ENCODE measurements at places on chromosomes 12 and 14. TPM values are rescaled to one million over a fixed set of nuclear protein-coding genes. Genes with fewer than 3 reads are reported as not detected.

HOXC6 gene
- total RNA-seq = 0.32 TPM

SOS2 gene
- total RNA-seq = 42.2 TPM

RNF10 gene
- 296 TPM for total RNA-seq

REP15 gene
- total RNA-seq = 1.2 TPM

CLBA1 gene
- total RNA-seq = 6.3 TPM

EXOC5 gene
- 50.9 TPM for total RNA-seq

CFAP251 gene
- 0.83 TPM for total RNA-seq

PLEKHH1 gene
- 2.7 TPM for total RNA-seq

PTPRQ gene
- total RNA-seq = 2.0 TPM

- no peak overlapping the region for H3K4me3 ChIP-seq
- no peaks in the 10 kb centered on the region for H3K27me3 ChIP-seq
- no peaks in the 10 kb centered on the region for H3K4me1 ChIP-seq
Measured at GRCh38 chr14:85316701-85317410, 213.1 kb upstream of the FLRT2 start.

DNA sequence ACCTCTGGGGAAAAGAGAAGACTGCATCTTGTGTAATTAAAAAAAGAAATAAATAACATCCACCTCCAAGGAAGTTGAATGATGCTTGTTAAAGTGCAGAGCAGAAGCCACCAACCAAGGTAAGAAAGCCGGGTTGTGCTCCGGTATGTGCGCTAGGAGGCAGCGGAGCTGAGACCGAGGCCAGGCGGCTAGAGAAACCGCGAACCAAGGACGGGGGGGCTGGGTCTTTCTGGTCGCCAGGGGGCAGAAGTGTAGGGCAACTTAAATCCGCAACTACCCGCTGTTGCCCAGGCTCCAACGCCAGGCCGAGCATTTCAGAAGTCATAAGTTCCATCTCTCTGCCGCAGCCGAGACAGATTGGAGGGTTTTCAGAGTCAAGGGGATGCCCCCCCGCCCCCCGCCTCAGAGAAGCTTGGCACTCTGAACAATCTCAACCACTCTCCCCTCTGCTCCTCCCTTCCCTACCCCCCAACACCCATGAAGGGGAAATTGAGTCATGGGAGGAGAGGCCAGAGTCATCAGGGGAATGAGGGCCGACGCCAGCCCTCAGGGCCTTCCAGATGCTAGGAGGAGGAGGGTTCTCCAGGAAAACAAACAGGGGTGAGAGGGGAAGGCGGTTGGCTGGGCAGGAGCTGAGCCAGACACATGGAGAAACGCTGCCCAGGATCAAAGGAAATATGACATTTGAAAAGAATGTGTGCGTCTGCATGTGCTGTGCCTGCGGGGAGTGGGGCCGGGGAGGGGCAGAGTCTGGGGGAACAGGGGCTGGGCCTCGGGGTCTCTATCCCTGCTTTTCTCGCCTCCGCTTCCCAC, 2.2 kb upstream of the NFATC4 start:
- H3K4me3 ChIP-seq = peak overlapping the region; percentile 81
- no peaks in the 10 kb centered on the region for H3K27me3 ChIP-seq
- DNase-seq = peak; percentile 96
- H3K36me3 ChIP-seq = no peaks in the 10 kb centered on the region

DNA sequence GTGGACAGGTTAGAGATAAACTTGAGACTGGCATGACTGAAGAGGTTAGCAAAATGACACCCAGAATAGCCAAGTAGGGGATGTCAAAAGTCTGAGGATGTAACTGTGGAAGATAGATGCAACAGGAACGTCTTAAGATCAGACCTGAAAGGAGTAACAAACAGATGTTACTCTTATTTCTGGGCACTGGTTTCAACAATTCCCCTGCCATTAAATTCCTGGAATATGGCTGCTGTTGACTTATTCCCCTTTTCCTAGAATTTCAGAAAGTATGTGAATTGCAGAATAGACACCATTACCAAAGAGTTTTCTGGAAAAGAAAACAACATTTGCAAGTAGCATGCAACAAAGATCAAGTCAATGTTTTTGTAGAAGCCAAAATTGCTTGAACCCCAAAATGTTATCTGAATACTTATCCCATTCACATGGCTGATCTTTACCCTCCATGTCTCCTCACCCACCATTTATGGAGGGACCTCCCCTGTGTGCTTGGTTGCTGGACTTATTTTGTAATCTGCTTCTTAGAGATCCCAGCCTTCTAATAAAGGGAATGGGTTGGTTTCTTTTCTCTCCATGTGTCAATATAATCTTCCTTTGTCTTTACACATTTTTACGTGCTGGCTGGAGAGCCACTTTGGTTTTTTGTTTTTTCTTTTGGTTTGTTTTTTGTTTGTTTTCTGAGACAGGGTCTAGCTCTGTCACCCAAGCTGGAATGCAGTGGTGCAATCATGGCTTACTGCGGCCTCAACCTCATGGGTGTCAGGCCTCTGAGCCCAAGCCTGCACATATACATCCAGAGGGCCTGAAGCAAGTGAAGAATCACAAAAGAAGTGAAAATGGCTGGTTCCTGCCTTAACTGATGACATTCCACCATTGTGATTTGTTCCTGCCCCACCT, 57.0 kb downstream of the BBS10 start:
- H3K36me3 ChIP-seq = no peaks in the 10 kb centered on the region
- H3K4me3 ChIP-seq = no peak overlapping the region
- no peak overlapping the region for H3K27ac ChIP-seq
- DNase-seq = no peak
- no peaks in the 10 kb centered on the region for H3K27me3 ChIP-seq
- no peaks in the 10 kb centered on the region for H3K4me1 ChIP-seq

- peaks cover 34% of the 10 kb centered on the region for H3K27me3 ChIP-seq
- no peak overlapping the region for H3K4me3 ChIP-seq
- H3K4me1 ChIP-seq = no peaks in the 10 kb centered on the region
- no peak for DNase-seq
Measured at GRCh38 chr12:109795023-109795422, 38.2 kb downstream of the TRPV4 start.

GRCh38 chr12:4276524-4277204, 3.1 kb downstream of the CCND2 start:
- peak overlapping the region; percentile 73 for H3K4me3 ChIP-seq
- peak; percentile 95 for DNase-seq
- H3K36me3 ChIP-seq = peaks cover 42% of the 10 kb centered on the region
- no peaks in the 10 kb centered on the region for H3K27me3 ChIP-seq

- peaks cover 66% of the 10 kb centered on the region for H3K4me1 ChIP-seq
- no peak overlapping the region for H3K27ac ChIP-seq
- no peak overlapping the region for H3K4me3 ChIP-seq
Measured at GRCh38 chr14:103108749-103109207, 14.3 kb downstream of the EXOC3L4 start.

- no peaks in the 10 kb centered on the region for H3K36me3 ChIP-seq
- H3K4me3 ChIP-seq = no peak overlapping the region
- peaks cover 5% of the 10 kb centered on the region for H3K4me1 ChIP-seq
- no peak for DNase-seq
- no peak overlapping the region for H3K27ac ChIP-seq
Measured at GRCh38 chr12:68565391-68565903, 45.3 kb upstream of the RAP1B start.

DNA sequence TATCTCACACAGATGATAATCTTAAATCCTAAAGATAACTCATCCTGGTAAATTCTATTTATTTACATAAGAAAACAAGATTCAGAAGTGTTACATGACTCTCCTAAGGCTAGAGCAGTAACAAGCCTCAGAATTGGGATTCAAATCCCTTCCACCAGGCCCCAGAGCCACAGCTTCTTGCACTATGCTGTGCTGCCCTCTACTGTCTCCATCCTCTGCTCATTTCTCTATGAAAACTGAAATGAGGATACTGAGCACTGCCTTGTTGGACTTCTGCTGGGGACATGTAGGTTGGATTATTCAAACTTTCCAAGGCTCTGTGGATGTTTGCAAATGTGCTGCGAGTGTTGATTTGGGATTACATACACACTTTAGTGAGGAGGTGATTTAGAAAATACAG, 23.5 kb upstream of the C12orf50 start:
- peaks cover 62% of the 10 kb centered on the region for H3K36me3 ChIP-seq
- no peak for DNase-seq
- H3K4me1 ChIP-seq = no peaks in the 10 kb centered on the region

DNA sequence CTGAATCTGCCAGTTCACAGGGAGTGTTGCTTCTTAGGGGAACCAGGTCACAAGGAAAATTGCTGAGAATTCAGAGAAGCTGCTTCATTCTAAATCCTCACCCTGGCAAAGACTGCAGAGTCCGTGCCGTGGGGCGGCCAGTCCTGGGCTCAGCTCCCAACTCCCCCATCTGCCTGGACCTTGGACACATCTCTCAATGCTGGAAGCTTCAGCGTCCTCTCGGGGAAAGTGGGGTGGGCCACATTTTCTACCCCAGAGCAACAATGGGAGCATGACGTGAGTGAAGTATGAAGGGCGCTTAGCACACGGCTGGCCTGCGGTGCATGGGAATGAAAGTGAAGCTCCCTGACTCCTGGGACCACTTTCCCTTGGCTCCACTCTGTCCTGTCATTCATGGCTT, 31.2 kb downstream of the HVCN1 start:
- H3K27ac ChIP-seq = no peak overlapping the region
- H3K36me3 ChIP-seq = peaks cover 36% of the 10 kb centered on the region
- no peak for DNase-seq

- no peaks in the 10 kb centered on the region for H3K36me3 ChIP-seq
- no peak for DNase-seq
- H3K27me3 ChIP-seq = no peaks in the 10 kb centered on the region
- H3K4me1 ChIP-seq = no peaks in the 10 kb centered on the region
Measured at GRCh38 chr12:101229841-101230241, 19.8 kb upstream of the SLC5A8 start.

DNA sequence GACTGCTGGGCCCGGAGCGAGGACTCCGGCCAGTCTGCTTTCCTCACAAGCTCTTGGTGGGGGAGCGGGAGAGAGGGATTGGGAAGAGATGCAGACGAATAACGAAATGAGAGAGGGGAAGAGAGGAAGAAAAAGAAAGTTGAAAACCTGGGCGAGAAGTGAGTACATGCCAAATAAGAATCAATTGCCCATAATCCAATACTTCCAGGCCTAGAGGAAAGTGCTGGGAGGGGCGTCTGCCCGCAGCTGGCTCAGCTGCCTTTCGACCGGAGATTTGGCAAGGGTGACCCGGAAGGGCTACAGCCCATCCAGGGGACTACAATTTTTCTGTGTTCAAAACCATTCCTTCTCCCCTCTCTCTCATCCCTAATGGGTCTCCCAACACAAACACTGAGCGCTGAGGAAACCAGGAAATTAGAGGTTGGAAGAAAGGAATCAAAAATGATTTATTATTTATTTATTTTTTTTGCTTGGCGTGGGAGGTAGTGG, 4.9 kb downstream of the NKX2-1 start:
- peaks cover 54% of the 10 kb centered on the region for H3K27me3 ChIP-seq
- no peak for DNase-seq
- no peak overlapping the region for H3K4me3 ChIP-seq
- no peak overlapping the region for H3K27ac ChIP-seq

DNA sequence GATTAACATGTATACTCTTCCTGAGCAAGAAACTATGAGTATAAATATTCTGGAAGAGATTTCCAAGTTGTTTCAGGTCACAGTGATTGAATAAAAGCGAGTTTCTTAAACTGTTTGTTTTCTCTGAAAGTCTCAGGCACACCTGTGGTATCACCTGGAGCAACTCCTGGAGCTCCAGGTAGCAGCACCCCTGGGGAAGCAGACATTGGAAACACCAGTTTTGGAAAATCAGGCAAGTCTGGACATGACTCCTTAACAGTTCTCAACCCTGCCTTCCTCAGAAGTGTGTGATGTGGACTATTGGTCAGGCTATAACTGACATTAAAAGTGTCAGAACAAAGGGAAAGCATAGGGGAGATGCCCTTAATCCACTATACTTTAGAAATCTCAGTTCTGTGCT, 217.6 kb upstream of the CNTN1 start:
- no peak for DNase-seq
- no peak overlapping the region for H3K4me3 ChIP-seq
- H3K36me3 ChIP-seq = no peaks in the 10 kb centered on the region
- no peaks in the 10 kb centered on the region for H3K27me3 ChIP-seq

GRCh38 chr12:75970310-75970709, 61.3 kb downstream of the PHLDA1 start:
- H3K27me3 ChIP-seq = no peaks in the 10 kb centered on the region
- H3K36me3 ChIP-seq = no peaks in the 10 kb centered on the region

- DNase-seq = no peak
- peaks cover 14% of the 10 kb centered on the region for H3K36me3 ChIP-seq
- peak overlapping the region; percentile 38 for H3K4me3 ChIP-seq
- no peaks in the 10 kb centered on the region for H3K27me3 ChIP-seq
- H3K4me1 ChIP-seq = peaks cover 15% of the 10 kb centered on the region
Measured at GRCh38 chr12:130775953-130776856, 60.1 kb upstream of the RIMBP2 start.

GRCh38 chr12:85779768-85780167, 56.4 kb downstream of the RASSF9 start:
- no peak overlapping the region for H3K27ac ChIP-seq
- no peaks in the 10 kb centered on the region for H3K36me3 ChIP-seq
- no peak overlapping the region for H3K4me3 ChIP-seq
- no peak for DNase-seq

GRCh38 chr14:72169521-72169920, 237.3 kb downstream of the RGS6 start:
- H3K4me1 ChIP-seq = no peaks in the 10 kb centered on the region
- no peak overlapping the region for H3K27ac ChIP-seq
- no peaks in the 10 kb centered on the region for H3K27me3 ChIP-seq
- DNase-seq = no peak
- H3K36me3 ChIP-seq = no peaks in the 10 kb centered on the region

DNA sequence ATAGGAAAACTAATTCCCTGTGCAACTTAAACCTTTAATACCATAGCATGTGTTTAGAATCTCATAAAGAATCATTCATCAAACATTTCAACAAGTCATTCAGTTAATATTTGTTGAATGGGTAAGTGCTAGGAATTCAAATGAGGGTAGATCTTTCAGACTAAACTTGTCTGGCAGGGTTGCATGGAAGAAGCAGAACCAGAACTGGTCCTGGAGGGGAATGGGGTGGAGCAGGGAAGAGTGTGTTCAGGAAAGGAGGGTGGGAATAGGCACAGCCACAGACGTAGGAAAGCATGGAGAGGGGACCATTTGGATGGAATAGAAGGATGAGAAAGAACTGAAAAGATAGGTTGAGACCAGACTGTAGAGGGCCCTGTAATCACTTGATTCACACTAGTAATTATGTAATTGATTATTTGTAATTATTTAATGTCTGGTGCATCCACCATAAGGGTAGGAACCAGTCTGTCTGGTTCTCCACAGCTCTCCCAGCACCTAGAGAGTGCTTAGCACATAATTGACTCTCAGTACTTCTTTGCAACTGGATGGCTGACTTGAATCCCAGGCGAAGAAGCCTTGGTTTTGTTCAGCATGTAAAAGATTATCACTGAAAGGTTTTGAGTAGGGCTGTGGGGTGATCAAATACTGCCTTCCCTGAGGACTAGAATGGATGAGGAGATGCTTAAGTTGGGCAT, 3.0 kb upstream of the MAP3K9 start:
- H3K4me1 ChIP-seq = peaks cover 26% of the 10 kb centered on the region
- no peak overlapping the region for H3K27ac ChIP-seq
- DNase-seq = no peak
- H3K27me3 ChIP-seq = no peaks in the 10 kb centered on the region
- no peaks in the 10 kb centered on the region for H3K36me3 ChIP-seq

GRCh38 chr14:49972131-49972671, 79.3 kb downstream of the ARF6 start:
- no peaks in the 10 kb centered on the region for H3K27me3 ChIP-seq
- no peaks in the 10 kb centered on the region for H3K36me3 ChIP-seq
- peak overlapping the region; percentile 75 for H3K27ac ChIP-seq
- H3K4me3 ChIP-seq = peak overlapping the region; percentile 6
- H3K4me1 ChIP-seq = peaks cover 45% of the 10 kb centered on the region
- DNase-seq = no peak
